ENCODE measurements at places on chromosomes 13 and 19. TPM values are rescaled to one million over a fixed set of nuclear protein-coding genes. Genes with fewer than 3 reads are reported as not detected.

GRCh38 chr13:31968473-31968872 is 63.1 kb upstream of the FRY start:
- no peaks in the 10 kb centered on the region for H3K36me3 ChIP-seq
- H3K27ac ChIP-seq, result no peak overlapping the region
- peaks cover 7% of the 10 kb centered on the region for H3K27me3 ChIP-seq
- no peak for DNase-seq

S1PR5 gene
- 0.95 TPM for total RNA-seq

- DNase-seq, result peak; percentile 38
- H3K4me1 ChIP-seq, result peaks cover 42% of the 10 kb centered on the region
- H3K4me3 ChIP-seq, result peak overlapping the region; percentile 86
Measured at GRCh38 chr19:17404015-17404414, 1.4 kb downstream of the BST2 start.

DNA sequence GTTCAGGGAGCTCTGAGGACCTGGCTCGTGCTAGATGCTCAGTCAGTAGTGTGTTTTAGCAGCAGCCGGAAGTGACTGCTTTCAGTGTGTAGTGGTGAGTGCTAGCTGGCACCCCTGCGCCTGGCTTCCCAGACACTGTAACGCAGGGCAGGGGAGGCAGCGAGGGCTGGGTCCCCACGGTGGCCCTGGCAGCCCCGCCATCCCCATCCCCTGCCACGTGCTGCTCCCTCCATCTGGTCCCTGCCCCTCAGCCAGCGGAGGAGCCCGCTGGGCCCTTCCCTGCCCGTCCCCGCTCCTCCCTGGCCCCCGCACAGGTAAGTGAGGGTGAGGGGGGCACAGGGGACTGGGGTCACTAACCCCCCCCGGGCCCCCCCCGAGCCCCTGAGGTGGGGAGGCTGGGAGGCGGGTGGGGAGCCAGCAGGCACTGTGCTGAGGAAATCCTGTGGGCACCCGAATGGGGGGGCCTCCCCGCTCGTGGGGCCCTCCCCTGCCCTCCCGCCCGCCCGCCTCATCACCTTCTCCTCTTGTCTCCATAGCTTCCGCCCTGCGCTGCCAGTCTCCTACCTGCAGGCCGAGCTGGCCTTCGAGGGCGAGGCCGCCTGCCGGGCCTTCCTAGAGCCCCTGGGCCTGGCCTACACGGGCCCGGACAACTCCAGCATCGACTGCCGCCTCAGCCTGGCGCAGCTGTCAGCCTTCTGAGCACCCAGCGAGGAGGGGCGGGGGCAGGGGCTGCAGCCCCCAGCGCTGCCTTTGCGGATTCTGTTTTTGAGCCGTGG is 3.2 kb downstream of the LENG9 start:
- no peak overlapping the region for H3K4me3 ChIP-seq
- H3K4me1 ChIP-seq, result peaks cover 39% of the 10 kb centered on the region
- DNase-seq, result no peak
- H3K27ac ChIP-seq, result no peak overlapping the region
- H3K36me3 ChIP-seq, result peaks cover 56% of the 10 kb centered on the region
- H3K27me3 ChIP-seq, result peaks cover 2% of the 10 kb centered on the region

DNA sequence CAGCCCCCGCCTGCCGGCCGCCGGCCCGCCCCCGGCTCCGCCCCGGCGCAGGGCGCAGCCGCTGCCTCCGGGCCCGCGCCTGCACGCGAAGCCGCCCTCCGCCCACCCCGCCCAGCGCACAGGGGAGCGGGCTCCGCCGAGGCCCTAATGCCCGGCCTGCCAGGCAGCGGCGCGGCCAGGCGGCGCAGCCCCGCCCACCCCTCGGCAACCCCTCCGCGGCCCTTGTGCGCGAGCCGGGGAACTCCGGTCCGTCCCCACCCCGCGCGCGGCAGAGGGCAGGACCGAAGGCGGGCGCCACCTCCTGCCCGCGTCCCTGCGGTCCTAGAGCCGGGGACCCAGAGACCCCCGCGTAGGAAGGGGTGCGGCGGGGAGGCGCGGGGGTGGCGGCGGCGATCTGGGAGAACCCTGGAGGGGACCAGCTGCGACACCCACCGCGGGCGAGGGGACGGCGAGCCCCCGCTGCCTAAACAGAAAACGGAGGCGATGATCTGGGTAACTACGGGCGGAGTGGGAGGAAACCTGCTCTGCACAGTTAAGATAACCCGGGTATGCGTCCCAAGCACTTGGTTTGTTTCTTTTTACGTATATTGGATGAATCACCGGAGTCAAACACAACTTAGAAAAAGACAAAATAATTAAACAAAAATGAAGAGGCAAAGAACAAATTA is 350 bp upstream of the USP12 start:
- peaks cover 5% of the 10 kb centered on the region for H3K36me3 ChIP-seq
- no peaks in the 10 kb centered on the region for H3K27me3 ChIP-seq
- H3K27ac ChIP-seq, result peak overlapping the region; percentile 90
- peaks cover 44% of the 10 kb centered on the region for H3K4me1 ChIP-seq
- peak; percentile 90 for DNase-seq
- peak overlapping the region; percentile 86 for H3K4me3 ChIP-seq
